Esophagus muscularis mucosa (tissue), 4 donors: ENCODE measurements at places on chromosomes 13 and 19. TPM values are rescaled to one million over a fixed set of nuclear protein-coding genes. Genes with fewer than 3 reads are reported as not detected.

ZNF730 gene
- 0.33 TPM for total RNA-seq

PSG2 gene
- not detected for total RNA-seq

CYP2F1 gene
- not detected for total RNA-seq

SIGLEC14 gene
- total RNA-seq = 2.5 TPM

LRG1 gene
- 1.2 TPM for total RNA-seq

NRTN gene
- 12.9 TPM for total RNA-seq

CSNK1G2 gene
- 49.4 TPM for total RNA-seq

GFY gene
- total RNA-seq = not detected

CCNE1 gene
- 0.42 TPM for total RNA-seq

SIGLEC10 gene
- total RNA-seq = 4.1 TPM
